ENCODE measurements at places on chromosomes 7 and 10.

GRCh38 chr7:154627646-154628290 lies 375.2 kb downstream of the PAXIP1 start:
- no peak for DNase-seq

- DNase-seq: no peak
These were observed 12.9 kb downstream of the ARL3 start for GRCh38 chr10:102701272-102701671.

- DNase-seq: no peak
These were observed 3.1 kb downstream of the PARD3 start for GRCh38 chr10:34811968-34812514.

DNA sequence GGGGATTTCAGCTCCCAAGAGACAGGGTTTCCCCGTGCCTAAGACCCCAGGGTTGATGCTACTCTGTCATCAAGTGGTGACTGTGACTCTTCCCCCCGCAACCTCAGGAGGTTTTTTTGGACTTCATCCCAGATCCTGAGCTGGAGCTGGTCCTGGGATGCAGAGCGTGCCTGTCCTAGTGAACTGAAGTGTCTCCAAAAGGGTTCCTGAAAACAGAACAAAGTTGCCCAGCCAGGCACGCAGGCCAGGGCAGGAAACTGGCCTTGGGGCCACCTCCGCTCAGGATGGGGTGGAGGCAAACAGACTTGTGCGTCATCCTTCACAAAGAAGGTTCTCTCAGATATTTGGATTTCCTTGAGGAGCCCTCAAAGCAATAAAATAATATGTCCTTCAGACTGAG lies 118.9 kb downstream of the ITIH5 start:
- no peak for DNase-seq

DNA sequence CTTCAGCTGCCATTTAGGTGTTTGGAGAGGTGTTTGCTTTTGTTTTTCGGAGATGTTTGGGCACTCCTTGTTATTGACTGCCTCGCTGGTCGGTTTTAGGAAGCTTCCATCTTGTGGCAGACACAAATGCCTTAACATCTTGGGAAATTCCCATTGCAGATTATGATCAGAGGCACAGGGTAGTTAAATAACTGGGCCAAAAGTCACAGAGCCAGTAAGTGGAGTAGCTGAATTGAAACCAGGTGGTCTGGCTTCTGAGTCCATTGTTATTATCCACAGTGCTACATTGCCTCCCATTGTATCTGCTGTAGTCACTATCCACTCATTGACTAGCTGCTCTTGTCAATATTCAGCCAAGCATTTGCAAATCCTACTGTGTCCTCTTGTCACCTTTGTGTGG lies 138.2 kb upstream of the PLPP4 start:
- no peak for DNase-seq

GRCh38 chr10:109007514-109007913 lies 915.8 kb downstream of the XPNPEP1 start:
- no peak for DNase-seq

DNA sequence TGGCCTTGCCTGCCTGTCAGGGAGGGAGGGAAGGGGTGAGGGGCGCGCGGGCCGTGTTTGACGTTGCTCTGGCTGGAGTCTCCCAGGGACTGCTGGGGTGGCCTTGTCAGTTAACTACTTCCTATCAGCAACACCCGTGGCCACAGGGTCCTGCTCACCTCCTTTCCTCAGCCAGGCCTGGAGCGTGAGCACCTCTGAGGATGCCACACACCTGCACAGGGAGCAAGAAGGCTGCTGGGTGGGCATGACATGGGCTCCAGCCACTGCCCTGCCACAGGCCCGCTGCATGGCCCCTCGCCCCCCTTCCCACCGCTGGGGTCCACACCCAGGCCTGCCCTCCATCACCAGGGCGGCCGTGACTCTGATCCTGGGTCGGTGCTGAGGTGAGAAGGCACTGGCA lies 212.4 kb downstream of the ELFN1 start:
- DNase-seq: no peak

DNA sequence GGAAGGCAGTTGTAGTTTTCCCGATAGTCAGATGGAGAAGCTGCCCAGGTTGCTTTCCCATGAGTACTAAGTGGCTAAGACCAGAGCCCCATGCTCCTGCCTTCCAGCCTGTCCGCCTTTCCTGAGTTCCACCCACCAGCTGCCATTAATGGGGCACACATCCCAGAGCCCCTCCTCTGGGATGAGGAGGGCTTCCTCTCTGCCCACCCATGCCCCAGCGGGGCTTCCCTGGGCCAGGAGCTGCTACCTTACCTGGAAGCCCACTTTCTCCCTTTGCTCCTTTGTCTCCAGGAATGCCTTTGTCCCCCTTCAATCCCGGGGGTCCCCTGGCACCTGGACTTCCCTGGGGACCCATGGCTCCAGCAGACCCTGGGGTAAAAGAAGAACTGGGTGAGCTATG lies 7.8 kb downstream of the SFTPD start:
- no peak for DNase-seq

GRCh38 chr10:89921403-89921802 lies 220.0 kb downstream of the KIF20B start:
- DNase-seq: no peak

GRCh38 chr7:38548605-38549004 lies 82.6 kb downstream of the AMPH start:
- no peak for DNase-seq

DNA sequence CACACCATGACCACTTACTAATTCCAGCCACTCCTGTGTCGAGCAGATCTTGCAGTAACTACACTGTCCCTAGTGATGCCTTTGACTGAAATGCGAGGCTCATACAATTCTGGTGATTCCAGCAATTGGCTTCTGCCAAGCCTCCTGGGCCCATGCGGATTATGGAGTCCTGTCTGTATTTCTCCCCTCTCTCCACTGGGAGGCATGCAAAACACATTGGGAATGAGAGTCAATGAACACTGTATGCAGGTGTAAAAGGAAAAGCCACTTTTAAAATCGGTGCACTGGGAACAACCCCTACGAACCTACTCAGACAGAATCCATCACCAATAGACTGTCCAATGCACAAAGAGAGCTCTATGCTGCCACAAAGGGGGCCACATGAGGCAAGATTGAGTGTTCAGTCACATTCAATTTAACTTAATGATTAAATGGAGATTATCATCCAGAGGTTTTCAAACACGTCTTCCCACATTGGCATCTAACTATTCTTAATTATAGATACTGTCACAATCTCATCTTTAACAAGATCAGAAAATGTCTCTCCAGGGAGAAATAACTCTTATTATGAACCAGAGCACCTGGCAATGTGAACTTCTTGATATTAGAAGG lies 550.6 kb downstream of the GLRX3 start:
- DNase-seq: peak; percentile 29

GRCh38 chr7:35285799-35286198 lies 31.9 kb upstream of the TBX20 start:
- DNase-seq: no peak

DNA sequence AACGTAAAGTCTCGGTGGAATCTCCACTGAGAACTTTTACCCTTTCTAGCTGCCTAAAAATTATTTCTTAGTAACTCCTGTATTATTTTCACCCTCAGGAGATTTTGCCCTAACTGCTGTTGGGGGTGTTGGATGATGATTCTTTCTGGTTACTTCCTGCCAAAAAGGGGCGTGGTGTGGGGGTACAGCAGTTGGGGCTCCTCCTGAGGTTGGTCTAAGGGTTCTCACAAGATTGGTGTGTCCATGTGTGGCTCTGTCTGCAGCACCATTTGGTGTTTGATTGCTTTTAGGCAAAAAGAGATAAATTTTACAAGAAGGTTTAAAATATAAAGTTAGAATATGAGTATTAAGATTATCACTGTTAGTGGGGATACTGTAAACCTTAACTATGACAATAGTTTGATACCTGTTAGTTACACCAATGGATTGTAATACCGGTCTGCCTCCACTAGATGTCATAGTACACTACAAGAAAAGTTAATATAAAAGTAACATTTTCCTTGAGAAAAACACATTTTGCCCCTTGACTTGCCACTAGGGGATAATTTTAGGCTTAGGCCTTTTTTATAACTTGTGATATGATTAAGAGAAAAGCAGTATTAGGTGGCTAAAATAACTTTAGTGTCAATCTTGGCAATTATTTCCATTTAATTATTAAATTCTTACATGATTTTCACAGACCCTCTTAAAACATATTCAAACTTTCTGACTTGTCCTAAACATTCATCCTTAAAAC lies 928.7 kb downstream of the IPMK start:
- DNase-seq: peak; percentile 24

- no peak for DNase-seq
These were observed 823.8 kb upstream of the CELF2 start for GRCh38 chr10:10193848-10194247.

DNA sequence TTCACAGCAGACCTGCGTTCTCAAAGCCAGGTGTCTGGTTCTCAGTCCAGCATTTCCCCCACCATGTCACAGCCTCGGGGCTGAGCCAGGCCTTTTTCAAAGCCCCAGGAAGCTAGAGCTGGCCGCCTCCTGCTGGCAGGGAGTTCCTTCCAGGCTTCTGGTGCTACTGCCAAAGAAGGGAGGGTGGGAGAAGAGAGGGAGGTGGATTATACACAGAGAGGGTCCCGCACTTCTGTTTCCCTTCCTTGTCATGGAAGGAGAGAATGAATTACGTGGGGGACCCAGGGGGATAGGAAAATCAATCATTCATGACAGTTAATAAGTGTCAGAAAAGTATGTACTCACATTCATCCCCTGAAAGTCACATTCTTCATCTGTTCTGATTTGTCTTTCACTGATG lies 600 bp upstream of the LGI1 start:
- peak; percentile 57 for DNase-seq

DNA sequence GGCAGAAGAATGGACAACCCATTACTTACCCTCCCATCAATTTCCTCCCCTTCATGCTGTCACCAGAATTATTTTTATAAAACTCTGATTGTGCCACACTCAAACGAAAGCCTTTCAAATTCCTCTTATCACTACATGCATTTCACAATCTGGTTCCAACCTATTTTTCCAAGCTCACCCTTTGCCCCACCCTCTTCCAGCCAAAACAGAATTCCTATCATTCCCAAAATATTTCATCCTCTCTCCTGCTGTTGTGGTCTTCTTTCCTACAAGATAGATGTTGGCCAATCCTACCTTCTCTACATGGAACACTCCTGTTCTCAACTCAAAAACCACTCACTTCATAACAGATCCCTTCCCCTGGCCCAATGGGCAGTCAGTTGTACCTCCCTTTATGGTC lies 111.5 kb downstream of the ELAPOR2 start:
- no peak for DNase-seq

DNA sequence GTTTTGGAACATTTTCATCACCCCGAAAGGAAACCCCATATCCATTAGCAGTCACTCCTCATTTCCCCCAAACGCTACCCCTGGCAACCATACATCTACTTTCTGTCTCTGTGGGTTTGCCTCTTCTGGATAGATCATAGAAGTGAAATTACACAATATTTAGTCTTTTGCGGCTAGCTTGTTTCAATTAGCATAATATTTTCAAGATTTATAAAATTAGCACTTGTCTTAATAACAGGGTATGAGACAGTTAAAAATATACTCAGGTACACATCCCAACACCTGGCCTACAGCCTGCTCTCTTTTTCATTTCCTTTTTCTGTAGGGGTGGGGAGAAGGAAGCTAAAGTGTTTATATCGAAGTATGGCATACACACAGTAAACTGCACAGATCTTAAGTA lies 81.4 kb upstream of the LRGUK start:
- DNase-seq: no peak

DNA sequence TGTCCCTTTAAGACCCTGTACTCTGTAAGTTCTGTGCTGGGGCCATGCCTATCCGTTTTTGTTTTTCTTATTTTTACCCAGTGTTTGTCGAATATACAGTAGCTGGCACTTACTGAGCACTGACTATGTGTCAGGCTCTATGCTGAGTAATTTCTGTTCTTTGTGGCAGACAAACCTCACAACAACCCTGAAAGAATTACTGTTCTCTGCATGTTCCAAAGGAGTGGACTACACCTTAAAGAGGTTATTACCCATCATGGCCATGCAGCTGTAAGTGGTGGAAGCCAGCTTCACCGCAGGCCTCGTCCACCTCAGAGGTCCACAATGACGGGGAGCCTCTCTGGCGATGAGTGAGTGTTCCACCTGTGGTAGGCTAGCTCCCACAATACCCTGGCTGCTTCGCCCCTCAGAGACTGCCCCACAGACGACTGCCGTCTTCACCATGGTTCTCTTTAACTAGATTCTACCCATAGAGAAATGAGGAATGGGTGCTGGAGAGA lies 30.1 kb upstream of the RBM20 start:
- DNase-seq: no peak

- DNase-seq: peak; percentile 33
These were observed 32.4 kb upstream of the MTPN start for GRCh38 chr7:136009488-136010079.

DNA sequence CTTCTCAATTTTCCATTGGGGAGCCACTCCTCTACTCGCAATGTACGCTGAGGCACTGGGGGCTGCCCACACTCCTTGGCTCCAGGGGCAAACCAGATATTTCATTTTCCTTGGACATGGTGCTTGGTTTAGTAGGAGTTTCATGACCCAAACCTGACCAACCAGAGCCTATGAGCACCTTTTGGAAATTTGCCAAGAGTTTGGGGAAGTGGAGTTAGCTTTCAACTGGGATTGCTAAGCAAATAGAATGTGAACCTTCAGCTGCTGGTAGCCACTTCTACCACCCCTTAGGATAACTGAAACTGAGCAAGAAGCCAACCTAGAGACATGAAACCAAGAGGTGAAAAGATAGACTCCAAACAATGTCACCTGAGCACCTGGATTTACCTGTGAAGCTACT lies 74.9 kb upstream of the COL13A1 start:
- no peak for DNase-seq

- DNase-seq: no peak
These were observed 5.1 kb downstream of the TBL2 start for GRCh38 chr7:73573276-73573675.

- peak; percentile 27 for DNase-seq
These were observed 789.0 kb downstream of the PHTF2 start for GRCh38 chr7:78587443-78588044.

DNA sequence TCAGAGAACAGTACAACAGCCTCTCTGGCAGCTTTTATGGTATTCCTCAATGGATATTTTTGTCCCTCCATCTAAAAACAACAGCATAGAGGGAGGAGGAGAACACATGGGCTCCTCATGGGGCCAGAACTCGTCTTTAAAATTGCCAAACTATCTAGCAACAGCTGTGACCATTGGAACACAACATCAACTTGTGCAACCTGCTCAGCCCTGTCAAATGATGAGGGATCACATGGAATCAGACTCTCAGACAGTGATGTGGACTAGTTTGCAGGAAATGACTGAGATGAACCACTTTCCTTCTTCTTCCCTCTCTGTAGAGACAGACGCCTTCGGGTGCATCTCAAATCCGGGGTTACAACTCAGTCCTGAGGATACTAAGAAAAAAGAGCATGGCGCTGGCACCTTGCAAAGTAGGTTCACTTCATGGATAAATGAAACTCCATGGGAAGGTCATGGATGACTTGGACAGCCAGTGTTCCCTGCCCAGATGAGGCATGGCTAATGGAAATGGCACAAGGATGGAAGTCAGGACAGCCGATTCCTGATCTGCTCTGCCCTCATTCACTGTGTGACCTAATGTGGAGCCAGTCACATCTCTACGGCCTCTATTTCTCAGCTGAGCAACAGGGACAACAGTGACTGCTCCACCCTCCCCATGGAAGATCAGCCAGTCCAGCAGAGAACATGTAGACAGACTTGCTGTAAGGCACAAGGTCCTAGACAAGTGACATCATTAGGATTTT lies 24.6 kb upstream of the DGKI start:
- peak; percentile 53 for DNase-seq

GRCh38 chr10:11642566-11642965 lies 31.1 kb upstream of the USP6NL start:
- DNase-seq: no peak

- no peak for DNase-seq
These were observed 89.0 kb downstream of the AASS start for GRCh38 chr7:122055073-122055472.

- no peak for DNase-seq
These were observed 22.7 kb downstream of the ZMIZ2 start for GRCh38 chr7:44771358-44771757.
